ENCODE measurements at places on chromosomes 11 and 22.
A peak's percentile ranks its signal among the peaks of the same experiment; 100 is the strongest.

GRCh38 chr22:50236731-50237409 lies 8.0 kb downstream of the TUBGCP6 start:
- DNase-seq: no peak

DNA sequence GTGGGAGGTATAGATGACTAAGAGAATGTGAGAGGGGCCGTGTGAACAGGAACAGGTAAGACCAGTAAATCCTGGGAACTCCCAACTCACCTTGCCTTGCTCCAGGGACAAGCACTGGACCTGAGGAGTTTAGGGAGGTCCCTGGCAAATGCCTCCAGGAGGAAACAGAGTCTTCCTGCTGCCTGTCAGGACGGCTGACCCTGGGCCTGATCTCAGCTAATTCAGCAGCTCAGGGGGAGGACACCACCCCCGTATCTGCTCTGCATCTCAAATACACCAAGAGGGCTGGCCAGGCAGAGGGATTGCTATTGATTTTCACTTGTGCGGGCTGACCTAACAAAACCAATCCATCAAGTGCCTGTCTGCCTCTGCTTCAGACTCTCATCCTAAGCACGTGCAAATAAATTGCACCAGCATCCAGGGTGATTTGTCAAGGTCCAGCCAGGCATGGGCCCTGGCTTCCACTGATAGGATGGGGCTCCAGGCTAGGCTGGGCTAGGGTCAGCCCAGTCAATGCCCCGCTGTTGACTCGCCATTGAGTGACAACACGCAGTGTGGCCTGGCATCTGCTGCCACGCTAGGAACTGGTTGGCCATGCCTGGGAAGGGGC lies 20.3 kb downstream of the UQCR10 start:
- no peak for DNase-seq

- DNase-seq: no peak
These were observed 32.2 kb upstream of the SYT9 start for GRCh38 chr11:7219491-7219890.

DNA sequence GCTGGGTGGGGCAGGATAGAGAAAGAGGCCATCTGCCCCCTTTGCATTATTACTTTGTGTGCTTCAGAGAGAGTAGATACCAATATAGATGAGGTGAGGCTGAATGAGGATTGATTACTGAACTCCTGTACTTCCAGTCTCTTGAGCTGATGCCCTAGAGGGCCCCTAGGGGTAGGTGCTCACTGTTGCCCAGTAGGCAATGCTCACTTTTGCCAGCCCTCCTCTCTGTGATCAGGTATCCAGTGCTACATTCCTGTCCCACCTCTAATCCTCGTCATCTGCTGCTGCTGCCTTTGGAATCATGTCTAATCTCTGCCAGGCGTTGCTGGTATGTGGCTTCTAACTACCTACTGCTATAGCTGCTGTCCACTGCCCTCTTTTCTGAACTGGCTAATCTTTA lies 57.2 kb downstream of the CCDC83 start:
- DNase-seq: no peak

GRCh38 chr11:112096194-112096593 lies 9.5 kb downstream of the SDHD start:
- no peak for DNase-seq

GRCh38 chr22:31891366-31892079 lies 52.8 kb upstream of the YWHAH start:
- DNase-seq: no peak

GRCh38 chr11:79503028-79503427 lies 62.2 kb upstream of the TENM4 start:
- DNase-seq: no peak

- no peak for DNase-seq
These were observed 26.2 kb downstream of the MPPED1 start for GRCh38 chr22:43437871-43438475.

DNA sequence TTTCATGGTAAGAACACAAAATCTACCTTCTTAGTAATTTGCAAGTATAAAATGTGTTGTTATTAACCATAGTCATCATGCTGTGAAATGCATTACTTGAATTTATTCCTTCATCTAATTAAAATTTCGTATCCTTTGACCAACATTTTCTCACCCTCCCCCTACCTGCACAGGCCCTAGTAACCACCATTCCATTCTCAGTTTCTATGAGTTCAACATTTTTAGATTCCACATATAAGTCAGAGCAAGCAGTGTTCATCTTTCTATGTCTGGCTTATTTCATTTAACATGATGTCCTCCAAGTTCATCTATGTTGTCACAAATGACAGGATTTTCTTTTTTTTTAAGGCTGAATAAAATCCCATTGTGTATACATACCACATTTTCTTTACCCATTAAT lies 43.5 kb upstream of the CCDC179 start:
- no peak for DNase-seq

DNA sequence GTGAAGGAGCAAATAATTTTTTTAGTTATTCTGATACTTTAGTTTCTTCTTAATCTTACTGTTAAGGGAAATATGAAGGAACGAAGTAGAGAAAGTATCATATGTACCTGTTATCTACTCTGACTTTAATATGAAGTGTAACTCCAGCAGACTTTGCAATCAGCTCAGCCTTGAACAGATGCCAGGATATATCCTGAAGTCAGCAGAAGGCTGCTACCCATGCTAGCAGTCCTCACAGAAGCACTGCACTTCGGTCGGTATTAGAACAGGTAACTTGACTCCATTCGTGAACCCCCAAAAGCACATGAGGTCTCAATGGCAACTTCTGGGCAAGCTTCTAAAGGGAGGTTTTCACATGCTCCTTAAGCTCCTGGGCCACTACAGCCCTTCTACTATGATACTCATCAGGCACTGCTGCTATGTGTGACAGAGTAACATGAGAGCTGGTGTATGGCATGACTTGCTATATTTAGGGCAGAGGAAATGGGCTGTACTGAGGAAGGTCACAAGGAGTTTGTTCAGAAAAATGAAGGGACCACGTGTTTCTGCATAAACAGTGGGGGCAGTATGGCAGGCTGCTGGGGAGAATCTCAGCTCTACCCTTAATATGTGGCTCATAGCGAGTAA lies 344.1 kb downstream of the SOX6 start:
- no peak for DNase-seq

DNA sequence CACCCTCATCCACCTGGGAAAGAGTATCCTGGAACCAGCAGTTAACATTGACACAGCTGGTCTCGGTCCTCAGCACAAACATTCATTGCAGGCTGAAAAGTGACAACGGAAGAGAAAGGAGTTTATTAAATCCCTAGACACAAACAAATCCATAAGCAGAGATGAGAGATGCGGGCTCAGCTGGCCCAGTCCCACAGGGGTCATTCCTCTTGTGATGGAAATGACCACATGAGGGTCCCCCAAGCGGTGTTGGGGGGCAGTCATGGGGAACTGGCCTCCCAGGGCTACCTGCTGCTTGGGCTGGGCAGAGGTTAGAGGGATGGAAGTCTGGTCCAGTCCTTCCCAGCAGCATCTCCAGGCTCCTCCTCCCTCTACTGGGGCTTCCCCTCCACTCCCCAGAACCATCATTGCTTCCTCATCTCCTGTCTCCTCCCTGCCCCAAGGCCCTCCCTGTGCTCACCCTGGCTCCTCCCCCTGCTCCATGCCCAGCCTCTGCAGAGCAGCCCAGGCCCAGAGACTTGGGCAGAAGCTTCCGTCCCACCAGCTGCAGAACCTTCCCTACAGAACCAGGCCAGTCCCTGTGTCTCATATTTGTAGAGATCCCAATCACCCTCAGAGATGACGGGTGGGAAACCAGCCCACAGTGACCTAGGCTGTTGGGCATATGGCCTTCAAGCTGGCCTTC lies 5.4 kb upstream of the IGLL5 start:
- DNase-seq: no peak

DNA sequence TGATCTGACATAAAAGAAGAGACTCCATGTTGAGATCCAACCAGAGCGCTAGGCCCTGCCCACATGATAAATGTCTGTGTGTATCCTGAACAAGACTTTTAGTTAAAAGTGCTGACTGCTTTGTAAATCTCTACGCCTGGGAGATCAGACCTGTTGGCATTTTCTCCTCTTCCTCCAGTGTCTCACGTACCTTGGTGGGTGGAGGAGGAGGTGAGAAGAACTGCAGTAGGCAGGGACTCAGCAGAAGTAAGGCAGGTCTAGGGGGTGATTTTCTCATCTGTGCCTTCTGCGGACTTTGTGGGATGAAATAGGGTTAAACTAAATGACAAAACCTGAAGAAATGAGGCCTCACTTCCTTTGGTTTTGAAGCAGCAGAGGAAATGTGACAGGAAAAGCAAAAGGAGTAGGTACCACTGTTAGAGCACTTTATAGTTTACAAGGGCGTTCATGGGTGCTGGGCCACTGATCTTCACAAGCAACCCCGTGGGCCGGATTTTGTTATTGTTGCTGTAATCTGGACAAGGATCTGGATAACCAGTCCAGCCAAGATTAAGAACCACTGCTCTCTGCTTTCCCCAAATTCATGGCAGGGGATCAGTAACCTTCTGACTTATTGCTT lies 36.7 kb upstream of the PLET1 start:
- DNase-seq: no peak

GRCh38 chr22:23790819-23791737 lies 4.3 kb downstream of the SMARCB1 start:
- DNase-seq: no peak

- DNase-seq: no peak
These were observed 82.2 kb upstream of the SUSD2 start for GRCh38 chr22:24099071-24099470.

DNA sequence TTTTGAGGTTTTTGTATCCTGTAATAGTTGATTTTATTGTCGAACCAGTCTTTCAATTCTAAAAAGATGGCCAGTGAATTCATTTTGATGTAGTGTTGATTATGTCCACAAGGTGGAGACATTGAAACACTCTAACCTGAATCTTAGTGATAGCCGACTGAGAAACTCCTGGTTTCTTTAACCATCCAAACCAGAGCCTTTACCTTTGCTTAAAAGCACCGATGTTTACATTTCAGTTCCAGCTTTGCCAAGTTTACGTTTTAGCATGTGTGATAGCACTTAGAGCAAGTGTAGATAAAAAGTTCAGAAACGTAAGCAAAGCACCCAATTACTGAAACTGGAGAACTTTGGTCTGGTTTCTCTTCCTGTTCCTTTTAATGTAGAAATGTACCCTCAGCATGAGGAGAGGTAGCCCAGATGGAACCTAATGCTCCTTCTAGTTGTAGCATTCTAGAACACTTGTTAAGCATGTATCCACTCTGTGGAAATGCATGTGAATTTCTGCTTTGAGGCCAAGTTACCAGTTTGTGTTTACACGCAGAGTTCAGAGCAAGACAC lies 208.6 kb downstream of the DBX1 start:
- DNase-seq: peak; percentile 26

- DNase-seq: no peak
These were observed 24.7 kb downstream of the IL10RA start for GRCh38 chr11:118010738-118011461.

DNA sequence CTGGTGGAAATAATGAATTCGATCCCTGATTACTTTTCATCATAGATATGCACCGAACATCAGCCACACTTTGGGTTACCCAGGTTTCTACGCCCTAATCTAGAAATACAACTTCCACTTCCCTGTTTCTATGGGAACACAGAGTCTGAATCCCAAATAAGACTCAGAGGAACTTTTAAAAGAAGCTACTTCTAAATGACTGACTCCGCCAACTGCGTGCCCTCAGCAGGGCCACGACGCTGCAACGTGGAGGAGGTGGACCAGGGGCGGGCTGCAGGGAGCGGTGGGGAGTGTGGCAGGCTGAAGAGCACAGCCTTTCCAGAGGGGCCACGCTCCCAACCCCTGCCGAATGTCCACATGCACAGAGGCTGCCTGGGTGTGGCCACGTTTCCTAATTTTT lies 304.0 kb downstream of the SHANK2 start:
- no peak for DNase-seq

GRCh38 chr11:77215106-77215505 lies 86.4 kb downstream of the GDPD4 start:
- no peak for DNase-seq

GRCh38 chr11:57251491-57252104 lies 14.5 kb upstream of the APLNR start:
- DNase-seq: no peak

GRCh38 chr11:61541598-61541997 lies 33.0 kb downstream of the LRRC10B start:
- no peak for DNase-seq

DNA sequence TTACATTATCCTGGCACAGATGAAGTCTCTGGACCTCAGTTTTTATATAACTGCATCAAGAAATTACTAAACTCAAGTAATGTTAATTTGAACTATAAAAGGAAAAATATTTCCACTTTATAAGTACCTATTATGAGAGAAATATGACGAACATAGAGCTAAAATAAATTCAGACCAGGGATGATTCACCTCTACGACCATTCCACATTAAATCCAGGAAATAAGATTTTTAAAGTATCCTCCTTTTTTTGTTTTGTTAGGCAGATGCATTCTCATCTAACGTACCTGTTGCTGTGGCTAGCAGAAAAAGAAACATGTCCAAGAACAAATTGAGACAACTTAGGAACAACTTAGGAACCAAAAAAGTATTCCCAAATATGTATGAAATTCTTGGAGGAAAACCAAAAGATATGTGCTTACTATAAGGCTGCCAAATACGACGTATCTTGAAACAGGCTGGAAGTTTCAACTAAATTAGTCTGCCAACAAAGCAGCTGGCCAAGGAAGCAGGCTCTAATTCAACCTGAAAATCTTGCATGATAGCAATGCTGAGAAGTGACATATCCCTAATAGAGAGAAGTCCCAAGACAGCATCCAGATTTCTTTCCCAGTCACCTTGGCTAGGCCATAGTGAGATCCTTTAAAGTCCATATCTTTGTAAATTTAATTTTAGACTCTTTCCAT lies 15.7 kb downstream of the SPTY2D1 start:
- DNase-seq: no peak

DNA sequence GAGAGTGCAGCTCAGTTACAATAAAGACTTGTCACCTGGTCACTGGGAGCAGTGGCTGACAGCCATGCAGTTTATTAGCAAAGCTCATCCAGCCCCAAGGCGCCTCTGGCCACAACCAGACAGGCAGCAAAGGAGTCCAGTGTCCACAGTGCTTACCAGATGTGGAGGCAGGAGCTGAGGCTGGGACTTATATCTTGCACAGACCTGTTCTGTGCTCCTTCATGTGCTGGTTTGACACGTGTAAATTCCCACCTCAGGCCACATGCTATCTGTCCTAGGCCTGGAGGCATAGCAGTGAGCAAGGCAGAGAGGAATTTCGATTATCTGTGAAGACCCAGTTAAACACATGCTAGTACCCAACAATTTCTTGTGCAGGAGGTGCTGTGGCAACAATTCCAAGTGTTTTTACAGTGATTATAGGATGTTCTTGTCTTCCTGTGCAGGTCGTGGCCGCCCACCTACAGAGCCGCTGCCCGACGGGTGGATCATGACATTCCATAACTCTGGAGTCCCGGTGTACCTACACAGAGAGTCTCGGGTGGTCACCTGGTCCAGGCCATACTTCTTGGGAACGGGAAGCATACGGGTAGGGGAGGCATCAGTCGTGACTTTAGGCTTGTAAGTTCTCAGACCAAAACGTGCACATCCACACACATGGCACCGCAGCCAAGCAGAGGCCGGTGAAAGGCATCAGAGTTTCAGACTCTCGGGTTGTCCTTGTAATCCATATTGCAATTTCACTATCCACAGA lies 9.4 kb downstream of the DGCR8 start:
- DNase-seq: no peak
